ENCODE measurements at places on chromosomes 1 and 21.

- no peak for DNase-seq
Observed at GRCh38 chr1:37169743-37170275, 135.5 kb upstream of the GRIK3 start.

GRCh38 chr1:117821774-117822482 is 107.5 kb downstream of the GDAP2 start:
- DNase-seq, result no peak

GRCh38 chr1:87810166-87810565 is 481.5 kb downstream of the LMO4 start:
- no peak for DNase-seq

- DNase-seq, result peak; percentile 98
Observed at GRCh38 chr1:42963378-42964043, 4.8 kb upstream of the SLC2A1 start.

- no peak for DNase-seq
Observed at GRCh38 chr1:77064246-77064645, 155.0 kb downstream of the PIGK start.

DNA sequence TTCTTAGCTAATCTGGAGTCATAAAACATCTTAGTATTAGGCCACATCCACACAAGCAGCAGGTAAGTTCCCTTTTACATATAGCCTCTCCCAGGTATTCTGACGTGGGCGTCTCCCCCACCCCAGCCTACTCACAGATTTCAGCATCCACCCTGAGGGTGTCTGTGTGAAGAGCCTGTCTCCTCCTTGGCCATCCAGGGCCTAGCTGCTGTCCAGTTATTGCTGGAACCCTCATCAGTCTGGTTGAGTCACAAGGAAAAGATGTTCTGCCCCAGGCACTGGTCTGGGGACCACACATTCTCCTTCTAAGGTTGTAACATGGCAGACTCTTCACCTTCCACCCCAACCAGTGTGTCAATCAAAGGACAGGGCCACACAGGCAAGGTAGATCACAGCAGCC is 57.6 kb downstream of the ETS2 start:
- DNase-seq, result no peak

DNA sequence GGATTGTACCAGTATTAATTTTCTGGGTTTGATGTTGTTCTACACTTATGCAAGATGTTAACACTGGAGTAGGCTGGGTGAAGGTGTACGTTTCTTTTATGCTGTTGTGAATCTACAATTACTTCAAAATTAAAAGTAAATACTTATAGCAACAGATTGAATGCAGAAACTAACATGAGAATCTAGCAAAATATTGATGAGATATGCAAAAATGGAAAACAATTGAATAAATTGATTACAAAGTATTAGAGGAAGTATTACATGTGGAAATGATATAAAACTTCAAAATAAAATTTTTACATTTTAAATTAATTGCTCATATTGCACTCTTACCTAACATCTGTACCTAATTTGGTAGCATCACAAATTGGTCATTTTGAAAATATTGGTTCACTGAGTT is 5.7 kb upstream of the SPRR3 start:
- no peak for DNase-seq

DNA sequence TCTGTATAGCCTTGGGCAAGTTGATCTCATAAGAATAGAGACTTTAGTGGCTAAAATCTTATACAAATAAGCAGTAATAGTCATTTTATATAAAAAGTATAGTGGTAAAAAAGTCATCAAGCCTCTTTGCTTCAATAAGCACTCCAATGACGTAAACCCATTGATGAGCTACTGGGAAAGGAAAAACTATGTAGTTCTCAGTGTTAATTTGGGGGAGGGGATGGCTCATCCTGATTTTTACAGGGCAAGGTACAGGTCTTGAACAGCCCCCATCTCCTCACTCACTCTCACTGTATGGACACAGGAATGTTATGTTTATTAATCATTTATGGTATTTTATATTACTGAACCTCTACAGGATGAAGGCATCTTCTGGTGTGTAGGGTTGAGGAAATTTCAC is 38.1 kb upstream of the CD55 start:
- DNase-seq, result no peak

- DNase-seq, result no peak
Observed at GRCh38 chr1:54928327-54928726, 41.3 kb upstream of the DHCR24 start.

DNA sequence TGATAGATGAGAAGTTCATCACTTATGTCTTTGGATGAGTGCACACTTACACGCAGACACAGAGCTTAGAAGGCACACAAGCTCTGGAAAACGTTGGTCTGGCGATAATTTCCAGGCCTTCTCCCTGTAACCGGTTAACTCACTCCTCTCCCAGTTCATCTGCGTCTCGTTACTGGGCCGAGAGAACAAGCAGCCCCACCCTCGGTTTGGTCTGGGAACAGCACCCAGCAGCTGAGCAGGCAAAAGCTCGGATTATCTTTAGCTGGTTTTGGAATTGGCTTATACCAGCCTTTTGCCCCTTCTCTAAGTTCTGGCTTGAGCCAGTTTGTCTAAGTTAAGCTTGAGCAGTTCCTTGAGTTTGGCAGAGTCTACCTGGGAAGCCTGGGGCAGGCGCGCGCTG is 27.3 kb upstream of the COL6A1 start:
- no peak for DNase-seq

GRCh38 chr1:186046437-186047211 is 312.4 kb downstream of the HMCN1 start:
- DNase-seq, result peak; percentile 73

All from K562 (cell line).